Motor neuron (in vitro differentiated cells): ENCODE measurements at places on chromosomes 6 and 20.

GRCh38 chr6:37489697-37490336 lies 9.9 kb downstream of the CCDC167 start:
- ATAC-seq = peak; percentile 13

- ATAC-seq = peak; percentile 26
Measured at GRCh38 chr20:38889792-38890496, 36.3 kb upstream of the FAM83D start.

DNA sequence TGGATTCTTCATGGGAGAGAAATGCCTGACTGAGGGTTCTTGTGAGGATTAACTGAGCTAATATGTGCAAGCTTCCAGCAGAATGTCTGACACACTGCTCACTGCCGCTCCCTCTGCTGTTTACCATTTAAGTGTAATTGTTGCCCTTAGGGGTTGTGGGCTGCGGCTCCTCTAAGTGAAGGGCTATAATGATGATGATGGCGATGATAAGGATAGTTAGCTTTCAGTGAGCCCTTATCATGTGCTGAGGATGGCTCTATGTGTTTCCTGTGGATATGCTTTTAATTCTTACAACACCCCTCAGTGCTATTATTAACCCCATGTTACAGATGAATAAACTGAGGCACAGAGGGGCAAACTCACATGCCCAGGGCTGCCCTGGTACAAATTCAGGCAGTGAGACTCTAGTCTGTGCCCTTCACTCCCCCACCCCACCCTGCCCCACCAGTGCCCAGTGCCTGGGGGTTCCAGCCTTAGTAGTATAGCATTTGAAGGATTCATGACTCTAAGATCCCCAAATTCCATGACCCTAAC lies 33.4 kb downstream of the TGM2 start:
- no peak for ATAC-seq

DNA sequence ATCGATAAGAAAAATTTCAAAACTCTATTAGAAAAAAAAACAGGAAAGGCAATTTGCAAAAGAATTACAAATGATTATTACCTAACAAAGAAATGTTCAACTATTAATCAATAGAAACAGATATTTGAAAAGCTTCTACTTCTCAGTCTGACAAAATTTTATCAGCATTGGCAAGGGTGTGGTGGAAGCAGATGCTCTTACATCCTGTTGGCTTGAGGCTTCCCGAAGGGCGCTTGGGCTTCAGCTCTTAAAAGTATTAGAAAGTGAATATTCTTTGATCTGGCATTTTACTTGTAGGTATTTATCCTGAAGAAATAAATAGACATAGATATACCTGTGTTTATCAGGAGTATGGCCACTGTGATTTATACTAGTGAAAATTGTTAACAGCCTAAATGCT lies 38.7 kb downstream of the SLC35D3 start:
- no peak for ATAC-seq

DNA sequence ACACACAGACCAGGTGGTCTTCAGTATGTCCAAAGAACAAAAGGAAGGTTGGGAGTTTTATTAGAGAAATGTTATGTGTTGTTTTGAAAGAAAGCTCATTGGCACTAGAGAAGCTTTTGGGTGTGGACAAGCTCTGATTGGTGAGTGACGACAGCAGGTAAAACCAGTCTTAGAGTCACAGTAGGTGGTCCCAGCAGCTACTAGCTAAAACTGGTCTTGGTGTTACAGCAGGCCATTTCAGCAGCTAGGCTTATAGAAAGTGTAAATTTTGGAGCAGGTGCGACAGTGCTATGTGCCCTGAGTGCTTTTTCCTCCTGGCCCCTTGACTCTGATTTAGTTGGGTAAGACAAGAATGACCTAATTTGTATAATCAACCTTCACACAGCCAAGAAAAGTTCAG lies 3.6 kb downstream of the CLDN20 start:
- no peak for ATAC-seq

DNA sequence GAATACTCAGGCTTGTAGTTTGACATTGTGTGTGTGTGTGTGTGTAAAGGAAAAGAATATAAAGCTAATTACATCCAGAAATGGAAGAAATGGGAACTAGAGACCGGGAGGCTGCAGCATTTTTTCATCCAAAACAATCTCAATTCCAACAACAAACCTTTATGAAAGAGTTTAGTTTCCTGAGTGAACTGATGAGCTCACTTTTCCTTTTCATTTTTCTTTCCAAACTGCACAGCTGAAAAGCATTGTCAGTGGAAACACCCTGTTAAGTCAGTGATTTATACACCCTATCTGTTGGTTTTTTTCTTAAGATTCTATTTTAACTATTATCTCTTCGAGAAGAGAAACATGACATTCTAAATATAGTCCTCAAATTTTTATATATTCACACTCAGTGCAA lies 130.9 kb downstream of the RFPL4B start:
- no peak for ATAC-seq

DNA sequence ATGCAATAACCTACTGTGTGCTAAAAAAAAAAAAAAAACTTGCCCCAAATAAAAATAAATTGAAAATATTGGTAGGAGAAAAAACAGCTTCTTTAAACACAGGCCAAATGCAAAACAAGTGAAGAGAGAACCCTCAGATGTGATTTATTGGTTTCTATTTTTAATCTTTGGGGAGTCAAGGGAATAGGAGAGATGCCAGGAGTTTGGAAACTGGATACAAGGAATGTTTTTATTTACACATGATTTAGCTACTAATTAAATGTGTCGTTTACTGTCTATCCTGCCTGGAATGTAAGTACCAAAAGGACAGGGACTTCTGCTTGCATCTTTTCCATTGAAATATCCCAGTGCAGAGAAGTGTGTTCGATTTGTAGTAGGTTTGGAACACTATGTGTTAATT lies 810.7 kb downstream of the MAFB start:
- ATAC-seq = no peak

GRCh38 chr6:33840048-33840926 lies 36.5 kb upstream of the MLN start:
- ATAC-seq = peak; percentile 60

DNA sequence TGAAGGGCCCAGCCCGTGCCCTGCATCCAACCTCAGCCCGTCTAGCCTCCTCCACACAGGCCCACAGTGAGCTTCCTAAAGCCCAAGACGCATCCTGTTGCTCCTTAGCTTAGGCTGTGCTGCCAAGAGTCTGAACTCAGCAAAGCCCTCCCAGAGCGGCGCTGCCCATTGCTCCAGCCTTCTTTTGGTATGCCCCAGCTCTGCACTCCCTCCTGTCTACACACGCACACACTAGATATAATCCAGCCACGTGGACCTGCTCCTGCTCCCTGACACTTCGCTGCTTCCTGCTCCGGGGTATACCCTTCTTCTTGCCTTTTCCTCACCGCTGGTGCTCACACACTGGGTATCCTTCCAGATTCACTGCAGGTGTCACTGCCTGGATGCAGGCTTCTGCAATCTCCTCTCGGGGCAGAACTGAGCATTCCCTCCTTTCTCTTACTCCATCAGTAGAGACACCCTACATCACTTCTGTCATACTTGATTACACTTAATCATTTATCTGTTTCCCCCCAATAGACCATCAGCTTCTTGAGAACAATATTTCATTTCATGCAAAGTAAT lies 23.8 kb downstream of the GABRR2 start:
- ATAC-seq = peak; percentile 13

DNA sequence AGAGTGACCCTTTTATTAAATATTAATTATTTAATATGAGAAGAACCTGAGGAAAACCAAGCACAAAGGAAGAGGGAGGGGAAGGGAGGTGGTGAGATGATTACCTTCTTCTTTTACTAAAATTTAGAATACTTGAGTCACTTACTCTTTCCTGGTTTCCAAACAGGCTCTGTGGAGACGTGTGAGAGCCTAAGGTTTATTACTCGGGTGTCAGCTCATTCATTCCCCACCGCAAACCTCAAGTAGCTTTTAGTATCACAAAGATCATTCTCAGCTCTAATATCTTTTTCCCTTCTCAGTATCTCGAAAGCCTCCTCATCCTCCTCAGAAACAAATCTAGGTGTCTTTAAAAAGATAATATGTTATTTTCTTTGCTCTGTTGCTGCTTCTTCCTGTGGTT lies 497.2 kb upstream of the JARID2 start:
- ATAC-seq = no peak

DNA sequence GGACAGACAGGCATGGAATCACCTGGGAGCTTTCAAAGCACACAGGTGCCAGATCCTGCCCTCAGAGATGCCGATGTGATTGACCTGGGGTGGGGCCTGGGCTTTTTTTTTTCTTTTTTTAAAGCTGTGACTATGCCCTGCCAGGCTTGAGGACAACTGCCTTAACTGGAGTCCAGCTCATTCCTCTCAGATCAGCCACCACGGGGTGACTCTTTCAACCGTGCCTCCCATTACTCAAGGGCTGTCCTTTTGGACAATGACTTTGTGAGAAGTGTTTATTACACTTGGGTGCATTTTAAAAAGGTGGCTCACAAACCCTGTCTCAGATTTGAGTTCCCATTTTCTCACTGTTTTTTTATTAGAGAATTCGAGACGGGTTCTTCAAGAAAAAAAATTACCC lies 57.1 kb upstream of the RALY start:
- ATAC-seq = peak; percentile 75

DNA sequence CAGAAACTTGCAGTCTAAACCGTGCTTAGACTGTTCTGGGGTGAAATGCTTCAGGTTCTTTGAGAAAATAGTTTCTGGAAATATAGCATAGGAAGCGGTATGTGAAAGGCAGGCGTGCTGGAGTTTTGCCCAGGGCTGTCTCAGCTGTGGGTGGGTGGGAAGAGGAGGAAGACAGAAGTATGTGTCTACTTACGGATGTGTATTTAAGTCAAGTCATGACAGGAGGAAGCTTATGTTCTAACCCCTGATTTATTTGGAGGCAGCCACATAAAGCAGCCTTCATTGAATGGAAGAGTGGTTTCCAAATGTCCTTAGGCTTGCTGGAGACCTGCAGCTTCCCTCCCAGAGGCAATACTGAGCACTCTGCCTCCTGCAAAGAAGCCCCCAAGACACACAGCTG lies 345.8 kb upstream of the PRND start:
- no peak for ATAC-seq

DNA sequence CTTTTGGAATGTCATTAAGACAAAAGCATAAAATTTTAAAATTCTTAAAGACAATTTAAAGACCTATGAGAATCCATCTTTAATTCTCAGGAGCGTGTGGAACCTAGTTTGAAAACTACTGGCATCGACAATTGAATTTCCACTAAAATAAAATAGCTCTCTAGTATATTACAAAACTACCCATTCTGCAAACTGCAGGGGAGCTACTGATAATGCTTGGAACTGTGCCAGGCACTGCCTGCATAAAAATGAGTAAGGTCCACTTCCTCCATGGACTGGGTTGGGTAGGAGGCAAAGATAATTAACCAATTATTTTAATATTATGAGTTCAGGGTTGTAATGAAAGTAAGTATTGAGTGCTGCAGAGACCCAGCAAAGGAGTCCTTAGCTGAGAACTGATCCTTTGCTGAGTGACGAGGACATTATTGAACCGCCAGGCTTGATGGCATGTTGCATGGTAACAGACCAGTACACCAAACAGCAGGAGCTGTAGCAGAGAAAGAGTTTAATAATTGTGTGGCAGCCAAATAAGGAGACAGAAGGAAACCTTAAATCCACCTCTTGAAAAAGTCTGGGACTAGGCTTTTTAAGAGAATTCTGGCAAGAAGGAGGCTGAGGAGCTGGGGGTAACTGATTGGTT lies 261.3 kb downstream of the ESR1 start:
- no peak for ATAC-seq

GRCh38 chr6:158332237-158332636 lies 20.0 kb downstream of the TULP4 start:
- ATAC-seq = no peak

DNA sequence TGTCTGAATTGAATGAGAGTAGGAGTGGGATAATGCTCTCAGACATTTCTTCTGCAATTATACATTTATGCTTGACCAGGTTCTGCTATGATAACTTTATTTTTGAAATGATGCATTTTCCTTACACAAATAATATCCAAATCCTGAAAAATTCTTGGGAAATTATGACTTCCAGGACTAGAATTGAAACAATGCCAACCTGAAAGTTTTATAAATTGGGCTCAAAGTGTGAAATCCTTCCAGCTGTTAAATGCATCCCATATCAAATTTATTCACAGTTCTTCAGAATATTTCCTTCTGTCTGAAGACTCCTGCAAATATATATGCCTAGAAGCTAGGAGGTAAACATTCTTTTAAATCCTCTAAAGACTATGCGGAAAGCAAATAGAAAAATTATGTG lies 155.7 kb upstream of the EYA4 start:
- ATAC-seq = no peak

DNA sequence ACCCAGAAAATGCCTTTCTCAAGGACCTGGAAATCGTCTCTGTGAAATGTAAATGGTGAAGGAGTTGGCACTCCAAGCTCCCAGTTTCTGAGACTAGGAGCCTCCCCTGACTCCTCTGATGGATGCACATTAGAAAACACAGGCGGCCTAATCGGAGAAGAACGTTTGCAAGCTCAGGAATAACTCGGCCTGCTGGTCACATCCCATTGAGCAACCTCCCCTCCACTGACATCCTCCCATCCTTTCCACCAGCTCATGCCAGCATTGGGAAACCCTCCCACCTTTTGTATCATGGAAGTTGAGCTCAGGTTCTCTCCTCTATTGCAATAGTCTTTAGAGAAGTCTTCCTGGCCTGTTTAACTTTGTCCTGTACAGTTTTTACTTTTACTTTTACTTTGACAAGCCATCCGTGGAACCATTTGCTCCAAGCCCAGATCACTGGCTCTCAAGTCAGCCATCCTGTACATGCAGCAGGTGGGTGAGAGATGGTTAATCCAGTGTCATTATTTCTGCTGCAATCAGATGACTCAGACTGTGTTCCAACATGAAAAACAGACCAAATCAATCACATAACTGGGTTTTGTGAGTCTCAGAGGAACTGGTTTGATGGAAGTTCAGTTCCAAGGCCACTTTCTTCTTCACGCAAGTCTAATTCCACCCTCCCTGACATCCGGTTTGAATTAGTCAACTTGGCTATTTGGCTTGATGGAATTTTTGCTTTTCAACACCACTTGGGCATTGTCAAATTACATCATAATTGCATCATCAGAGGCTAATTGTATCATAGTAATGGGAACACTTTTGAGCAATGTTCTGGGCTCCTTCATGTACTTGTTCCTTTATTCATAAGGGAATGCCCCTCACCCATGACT lies 619.4 kb upstream of the CDH4 start:
- ATAC-seq = peak; percentile 13

DNA sequence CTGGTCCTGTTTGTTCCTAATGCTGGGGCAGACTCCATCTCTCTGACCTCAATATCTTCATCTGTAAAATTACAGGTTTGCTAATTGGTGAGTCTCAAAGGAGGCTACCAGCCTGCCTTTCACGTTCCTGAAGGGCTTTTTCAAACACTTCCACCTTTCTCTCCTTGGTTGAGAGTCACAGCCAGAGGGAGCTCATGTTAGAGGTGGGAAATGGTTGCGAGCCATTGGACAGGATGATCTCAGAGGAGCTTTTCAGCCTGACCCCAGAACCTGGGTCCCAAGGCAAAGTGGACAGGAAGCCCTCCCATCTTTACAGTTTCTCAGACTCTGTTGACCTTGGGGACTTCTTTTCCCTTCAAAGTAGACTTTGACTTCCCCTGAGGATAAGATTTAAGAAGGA lies 37.6 kb downstream of the NDUFAF5 start:
- ATAC-seq = no peak
